ENCODE measurements at places on chromosomes 7 and 10. TPM values are rescaled to one million over a fixed set of nuclear protein-coding genes. Genes with fewer than 3 reads are reported as not detected.

Gene ZNF804B
- total RNA-seq: not detected

DNA sequence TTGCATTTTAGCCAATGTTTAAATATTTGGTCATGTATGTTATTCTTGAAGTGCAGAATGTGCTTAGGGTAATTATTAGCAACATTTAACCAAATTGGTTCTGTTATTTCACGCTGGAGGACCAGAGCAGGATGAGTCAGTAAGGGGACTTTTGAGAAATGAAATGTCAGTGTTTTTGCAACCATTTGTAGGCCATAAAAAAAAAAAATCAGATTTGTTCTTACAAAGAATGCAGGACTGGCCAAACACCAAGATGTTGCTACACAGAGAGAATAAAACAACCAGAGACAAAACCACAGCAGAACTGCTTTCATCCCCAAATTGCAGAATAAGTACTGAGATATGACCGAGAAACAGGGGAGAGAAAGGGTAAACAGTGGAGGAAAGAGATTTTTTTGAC lies 62.1 kb downstream of the TPST1 start:
- H3K4me1 ChIP-seq: no peaks in the 10 kb centered on the region
- H3K27ac ChIP-seq: no peak overlapping the region
- DNase-seq: no peak

DNA sequence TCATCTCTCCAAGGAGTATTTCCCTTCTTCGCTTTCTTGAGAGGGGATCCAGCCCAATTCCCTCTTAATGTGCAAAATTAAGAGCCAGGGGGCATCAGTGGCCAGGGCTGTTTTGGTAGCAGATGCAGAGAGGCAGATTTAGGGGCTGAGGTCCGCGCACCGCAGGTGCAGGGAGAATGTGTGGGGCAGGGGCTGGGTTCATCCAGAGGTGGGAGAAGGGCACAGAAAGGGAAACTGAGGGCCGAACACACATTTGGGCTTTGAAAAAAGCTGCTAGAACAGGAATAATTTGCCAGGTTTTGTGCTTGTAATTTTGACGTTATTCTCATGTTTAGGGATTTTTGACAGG lies 6.5 kb upstream of the SHH start:
- no peak overlapping the region for H3K27ac ChIP-seq
- H3K27me3 ChIP-seq: peaks cover 48% of the 10 kb centered on the region
- H3K4me1 ChIP-seq: no peaks in the 10 kb centered on the region
- H3K36me3 ChIP-seq: no peaks in the 10 kb centered on the region
- DNase-seq: no peak

Gene PLAC9
- not detected for total RNA-seq

DNA sequence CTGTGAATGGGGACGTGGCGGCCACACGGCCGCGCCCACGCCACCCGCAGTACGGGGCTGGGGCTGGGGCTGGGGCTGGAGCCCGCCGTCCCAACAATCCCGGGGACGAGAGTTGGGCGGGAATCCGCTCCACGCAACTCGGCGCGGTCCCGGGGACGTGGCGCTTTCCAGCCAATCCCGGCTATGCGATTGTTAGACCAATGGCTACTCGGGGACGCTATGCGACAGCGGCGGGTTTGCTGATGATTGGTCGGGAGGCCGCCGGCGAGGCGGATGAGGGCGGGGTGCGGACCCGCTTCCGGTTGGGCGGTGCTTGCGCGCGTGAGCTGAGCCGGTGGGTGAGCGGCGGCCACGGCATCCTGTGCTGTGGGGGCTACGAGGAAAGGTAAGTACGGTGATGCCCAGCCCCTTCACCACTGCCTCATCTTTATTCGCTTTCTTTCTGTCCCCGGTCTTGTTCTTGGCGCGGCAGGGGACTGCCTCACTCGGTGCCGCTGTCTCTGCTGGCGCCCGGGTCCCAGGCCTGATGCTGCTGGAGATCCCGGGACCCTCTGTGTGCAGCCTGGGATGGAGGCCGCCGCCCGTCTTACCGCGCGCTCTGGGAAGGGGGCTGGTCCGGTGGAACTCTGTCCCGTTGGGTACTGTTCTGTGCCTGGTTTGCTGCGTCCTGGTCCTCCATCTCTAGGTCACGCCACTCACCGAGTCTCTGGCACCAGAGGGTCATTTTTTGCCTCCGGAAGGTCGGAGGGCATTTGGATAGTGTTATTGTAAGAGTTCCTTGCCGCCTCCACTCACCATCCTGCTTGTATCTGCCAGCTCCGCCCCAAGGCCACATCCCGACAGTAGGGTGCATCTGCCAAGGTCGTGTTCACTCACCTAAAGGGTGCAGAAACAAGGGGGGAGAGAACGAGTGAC lies at the start of gene CALU:
Gene CALU (plus strand): TSS at position 312 of the 915 bp plus-strand sequence. CDS start 9,225 bp downstream, outside the sequence.
- H3K4me1 ChIP-seq: peaks cover 22% of the 10 kb centered on the region
- H3K27me3 ChIP-seq: no peaks in the 10 kb centered on the region
- peak within 1 kb of the TSS; percentile 86 for H3K27ac ChIP-seq
- no peaks in the 10 kb centered on the region for H3K36me3 ChIP-seq
- DNase-seq: peak; percentile 98
